ENCODE measurements at places on chromosomes 3 and 15. TPM values are rescaled to one million over a fixed set of nuclear protein-coding genes. Genes with fewer than 3 reads are reported as not detected.

MYL3 gene
- not detected for total RNA-seq

VGLL3 gene
- total RNA-seq = not detected

STAC gene
- 0.26 TPM for total RNA-seq

TM6SF1 gene
- 1.5 TPM for total RNA-seq

LRRK1 gene
- 0.35 TPM for total RNA-seq

CPEB1 gene
- total RNA-seq = 0.16 TPM

CYP1A1 gene
- total RNA-seq = 2.0 TPM

ISLR gene
- not detected for total RNA-seq

CCR5 gene
- total RNA-seq = 0.14 TPM

BFSP2 gene
- total RNA-seq = not detected

ABI3BP gene
- total RNA-seq = not detected

ATP2B2 gene
- 0.05 TPM for total RNA-seq

NDN gene
- 1.9 TPM for total RNA-seq

CD86 gene
- total RNA-seq = 0.25 TPM

CYFIP1 gene
- 32.8 TPM for total RNA-seq

INSYN1 gene
- total RNA-seq = not detected

TMEM42 gene
- total RNA-seq = 7.6 TPM

GNB5 gene
- total RNA-seq = 11.8 TPM

SYNM gene
- total RNA-seq = 0.14 TPM
